ENCODE measurements at places on chromosomes 6 and 20.

DNA sequence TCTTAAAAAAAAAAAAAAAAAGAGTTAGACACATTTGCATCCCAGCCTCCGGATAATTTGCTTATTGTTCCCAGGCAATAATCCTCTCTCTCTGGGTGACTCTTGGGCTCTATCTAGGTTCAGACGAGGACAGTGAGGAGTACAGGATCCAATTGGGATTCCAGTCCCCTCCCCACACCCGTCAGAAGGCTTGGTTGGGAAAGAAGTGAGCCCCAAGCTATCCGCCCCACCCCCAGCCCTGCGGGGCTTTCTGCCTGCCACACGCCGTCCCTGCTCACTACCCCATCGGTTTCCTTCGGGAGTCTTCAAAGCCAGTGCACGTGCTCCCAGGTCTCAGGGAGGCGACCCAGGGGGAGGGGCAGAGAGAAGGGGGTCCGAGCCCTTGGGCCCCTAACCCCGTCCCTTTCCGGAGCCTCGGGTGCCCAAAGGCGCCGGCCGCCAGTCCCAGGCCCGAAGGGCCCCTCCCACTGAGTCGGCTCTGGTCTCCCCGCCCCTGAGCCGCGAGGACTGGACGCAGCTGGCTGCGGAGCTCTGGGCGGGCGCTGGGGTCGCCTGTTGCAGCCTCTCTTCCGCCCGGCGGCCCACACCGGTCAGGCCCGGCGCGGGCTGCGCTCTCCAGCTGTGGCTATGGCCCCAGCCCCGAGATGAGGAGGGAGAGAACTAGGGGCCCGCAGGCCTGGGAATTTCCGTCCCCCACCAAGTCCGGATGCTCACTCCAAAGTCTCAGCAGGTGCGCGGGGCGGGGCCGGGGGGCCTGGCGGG lies 2.5 kb downstream of the MYMX start:
- peak; percentile 33 for DNase-seq

DNA sequence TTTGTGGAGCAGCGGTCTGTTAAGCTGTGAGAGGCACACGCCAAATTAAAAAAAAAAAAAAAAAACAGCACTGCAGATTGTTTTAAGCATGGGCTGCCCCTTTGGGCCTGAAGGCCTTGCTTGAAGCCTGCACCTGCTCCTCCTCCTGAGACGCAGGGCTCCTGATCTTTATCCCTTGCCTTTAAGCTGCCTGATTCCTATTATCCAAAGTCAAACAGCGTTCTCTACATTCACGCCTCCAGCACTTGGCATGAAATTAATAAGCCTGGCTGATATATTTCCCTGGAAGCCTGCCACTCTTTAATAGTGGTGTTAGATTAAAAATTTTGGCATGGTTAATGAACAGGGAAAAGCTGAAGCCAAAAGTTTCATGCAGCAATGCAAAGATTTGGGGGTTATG lies 163.9 kb downstream of the FAXC start:
- DNase-seq: peak; percentile 59

DNA sequence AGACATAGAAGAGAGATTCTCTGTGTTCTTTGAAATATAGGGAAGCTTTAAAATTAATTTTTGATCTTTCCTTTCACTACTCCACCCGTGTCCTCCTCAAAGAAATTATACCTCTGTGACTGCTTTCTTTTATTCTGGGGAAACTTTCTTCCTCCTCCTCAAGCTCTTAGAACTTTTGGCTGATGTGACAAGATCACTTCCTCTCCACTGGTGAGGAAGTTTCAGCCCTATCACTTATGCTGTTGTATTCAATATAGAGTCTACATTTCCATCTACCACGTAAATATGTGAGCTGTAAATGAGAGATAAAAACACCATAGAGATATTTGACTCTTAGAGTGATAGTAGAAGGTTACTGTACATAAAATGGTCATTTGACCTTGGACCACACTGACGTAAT lies 141.9 kb upstream of the SASH1 start:
- no peak for DNase-seq

DNA sequence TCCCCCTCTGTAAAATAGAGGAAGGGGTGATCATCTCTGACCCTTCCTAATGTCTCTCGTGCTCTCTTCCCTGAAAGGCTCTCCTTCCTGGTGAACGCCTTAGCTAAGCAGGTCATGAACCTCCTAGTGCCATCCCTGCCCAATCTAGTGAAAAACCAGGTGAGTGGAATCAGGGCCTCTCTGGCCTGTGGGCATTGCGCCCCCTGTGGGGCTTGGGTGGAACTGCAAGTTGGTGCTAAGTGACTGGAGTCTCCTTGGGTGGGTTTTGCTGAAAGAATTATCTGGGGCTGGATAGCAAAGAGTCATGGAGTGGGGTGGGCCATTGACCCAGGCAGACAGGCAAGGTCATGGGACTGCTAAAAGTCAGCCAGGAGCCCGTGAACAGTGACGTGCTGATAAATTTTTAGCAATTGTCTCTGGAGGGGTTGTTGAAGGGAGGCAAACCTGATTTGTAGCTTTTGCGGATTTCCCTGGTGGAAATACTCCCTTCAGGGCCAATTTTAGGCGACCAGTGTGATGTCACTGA lies 8.9 kb downstream of the BPIFB1 start:
- DNase-seq: peak; percentile 30

DNA sequence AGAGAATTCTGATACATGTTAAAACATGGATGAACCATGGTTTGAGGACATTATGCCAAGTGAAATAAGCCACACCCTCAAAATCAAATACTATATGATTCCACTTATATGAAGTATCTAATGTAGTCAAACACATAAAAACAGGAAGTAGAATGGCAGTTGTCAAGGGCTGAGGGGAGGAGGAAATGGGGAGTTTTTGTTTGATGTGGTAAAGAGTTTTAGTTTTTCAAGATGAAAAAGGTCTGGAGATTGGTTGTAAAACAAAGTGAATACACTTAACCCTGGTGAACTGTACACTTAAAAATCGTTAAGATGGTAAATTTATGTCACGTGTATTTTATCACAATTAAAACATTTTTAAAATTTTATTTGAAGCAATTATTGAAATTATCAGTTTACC lies 127.4 kb upstream of the GRIK2 start:
- DNase-seq: no peak

DNA sequence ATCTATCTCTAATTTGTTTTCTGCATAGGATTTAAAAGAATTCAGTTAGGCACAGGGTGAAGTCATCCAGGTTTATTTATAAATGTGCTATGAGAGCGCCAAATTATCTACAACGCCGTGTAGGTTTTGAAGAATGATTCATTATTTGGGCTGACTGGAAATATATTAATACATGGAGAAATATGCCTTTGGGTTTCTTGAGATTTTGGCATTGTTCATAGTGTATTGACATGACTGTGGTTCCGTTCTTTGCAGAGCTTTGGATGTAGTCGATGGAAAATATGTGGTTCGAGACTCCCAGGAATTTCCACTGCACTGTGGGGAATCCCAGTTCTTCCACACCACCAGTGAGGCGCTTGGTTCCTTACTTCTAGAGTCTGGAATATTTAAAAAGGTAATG lies 90.9 kb downstream of the CRYBG1 start:
- DNase-seq: no peak

DNA sequence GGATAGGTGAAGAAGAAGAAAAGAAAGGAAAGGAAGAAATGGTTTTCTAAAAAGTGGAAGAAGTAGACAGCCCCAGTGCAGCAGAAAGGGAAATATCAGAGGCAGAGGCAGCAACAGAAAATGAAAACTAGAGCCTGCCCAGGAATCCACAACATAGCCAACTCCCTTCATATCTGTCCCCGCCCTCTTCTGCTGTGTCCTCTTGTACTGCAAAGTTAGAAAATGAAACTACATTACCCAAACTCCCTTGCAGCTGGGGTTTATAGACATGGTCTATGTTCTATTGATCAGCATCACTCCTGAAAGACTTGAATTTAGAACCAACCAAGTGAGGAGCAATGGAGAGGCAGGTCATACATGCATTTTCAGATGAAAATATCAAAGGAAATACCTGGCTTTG lies 200.5 kb upstream of the PHACTR1 start:
- no peak for DNase-seq

DNA sequence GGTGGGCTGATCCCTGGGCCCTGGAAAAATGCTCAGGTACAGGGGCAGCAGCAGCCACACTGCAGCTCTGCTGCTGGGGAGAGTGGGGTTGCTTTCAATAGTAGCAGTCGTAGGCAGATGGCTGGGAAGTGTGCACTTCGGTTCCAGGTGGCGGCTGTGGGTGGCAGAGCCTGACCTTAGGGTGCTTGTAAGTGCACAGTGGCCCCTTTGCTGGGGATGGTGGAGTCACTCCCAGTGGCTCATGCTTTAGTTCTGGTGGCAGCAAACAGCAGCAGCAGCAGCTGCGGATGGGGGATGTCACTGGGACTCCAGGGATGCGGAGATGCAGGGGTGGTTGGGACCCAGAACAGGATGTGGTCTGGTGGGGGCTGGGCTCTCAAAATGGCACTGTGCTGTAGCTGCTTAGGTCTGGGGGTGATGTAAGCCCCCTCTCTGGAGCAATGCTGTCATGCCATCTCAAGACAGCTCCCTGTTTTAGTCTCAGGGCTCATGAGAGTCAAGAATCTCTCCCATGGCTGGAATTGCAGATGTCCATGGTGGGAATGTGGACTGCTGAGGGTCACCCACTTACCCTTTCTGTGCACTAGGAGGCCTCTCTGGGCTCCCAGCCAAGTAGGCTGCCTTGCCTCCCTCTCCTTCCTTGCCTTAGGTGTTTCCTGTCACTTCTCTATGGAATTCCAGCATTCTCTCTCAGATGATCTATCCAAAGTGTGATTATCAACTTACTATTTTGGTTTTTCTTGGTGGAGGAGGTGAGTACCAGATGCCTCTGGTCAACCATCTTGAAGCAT lies 146.7 kb upstream of the SLC22A23 start:
- no peak for DNase-seq

DNA sequence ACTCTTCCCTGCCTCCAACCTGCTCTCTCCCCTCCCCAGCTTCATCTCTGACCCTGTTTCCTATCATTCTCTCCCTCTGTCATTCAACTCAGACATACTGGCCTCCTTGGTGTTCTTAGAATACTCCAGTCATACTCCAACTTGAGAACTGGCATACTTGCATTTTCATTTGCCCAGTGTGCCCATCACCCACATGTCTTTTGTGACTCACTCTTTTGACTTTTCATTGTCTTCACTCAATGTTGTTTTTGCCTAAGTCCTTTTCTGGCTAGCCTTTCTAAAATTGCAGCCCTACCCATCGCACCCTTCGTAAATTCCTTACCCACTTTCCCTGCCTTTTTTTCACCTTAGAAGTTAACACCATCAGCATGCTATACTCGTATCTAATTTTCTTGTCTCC lies 77.0 kb upstream of the CD2AP start:
- DNase-seq: no peak

DNA sequence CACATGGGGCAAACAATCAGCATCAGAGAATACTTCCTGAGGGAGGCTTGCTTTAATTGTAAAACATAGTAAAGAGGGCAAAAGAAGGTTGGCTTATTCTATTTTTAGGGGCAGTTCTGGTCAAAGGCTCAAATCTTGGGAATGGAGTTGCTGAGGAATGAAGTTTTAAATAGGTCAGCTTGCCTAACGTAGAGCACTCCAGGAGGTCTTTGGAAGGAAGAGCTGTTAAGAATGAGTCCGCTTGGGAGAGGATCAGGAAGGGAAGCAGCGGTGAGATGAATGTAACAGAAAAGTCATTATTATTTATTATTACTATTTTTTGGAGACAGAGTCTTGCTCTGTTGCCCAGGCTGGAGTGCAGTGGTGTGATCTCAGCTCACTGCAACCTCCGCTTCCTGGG lies 108.7 kb downstream of the ZFAND3 start:
- no peak for DNase-seq

- DNase-seq: no peak
Observed at GRCh38 chr20:43840382-43841070, 74.1 kb upstream of the TOX2 start.

GRCh38 chr20:8749986-8750385 lies 318.9 kb upstream of the PLCB4 start:
- DNase-seq: no peak

DNA sequence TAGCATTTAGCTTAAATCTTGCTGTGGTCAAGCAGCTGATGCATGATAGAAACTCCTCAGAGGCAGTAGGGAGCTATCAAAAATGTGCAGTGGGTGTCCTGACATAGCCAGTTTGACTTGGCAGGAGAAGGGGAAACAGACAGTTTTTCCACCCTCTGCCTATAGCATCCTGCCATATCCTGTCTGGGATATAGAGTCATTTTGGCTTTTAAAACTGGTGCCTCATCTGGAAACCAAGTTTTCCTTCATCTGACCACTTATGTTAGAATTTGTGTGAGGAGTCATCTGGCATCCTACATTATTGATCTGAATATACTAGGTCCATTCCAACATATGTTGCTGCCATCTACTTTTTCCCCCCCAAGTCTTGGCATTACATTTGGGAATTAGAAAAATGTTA lies 284.1 kb downstream of the CD109 start:
- DNase-seq: no peak

DNA sequence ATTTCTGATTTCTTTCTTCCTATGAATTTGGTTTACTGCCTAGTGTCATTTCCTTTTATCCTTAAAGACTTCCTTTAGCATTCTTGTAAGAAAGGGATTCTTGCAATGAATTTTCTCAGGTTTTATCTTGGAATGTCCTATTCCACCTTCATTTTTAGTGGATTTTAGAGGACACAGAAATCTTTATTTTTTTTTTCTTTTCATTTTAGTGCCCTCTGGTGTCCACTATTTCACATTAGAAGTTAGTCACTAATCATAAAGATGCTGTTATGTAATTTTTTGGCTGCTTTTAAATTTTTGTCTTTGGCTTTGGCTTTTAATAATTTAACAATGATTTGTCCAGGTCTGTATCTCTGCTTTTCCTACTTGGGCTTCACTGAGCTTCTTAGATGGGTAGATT lies 28.1 kb downstream of the LMBRD1 start:
- DNase-seq: no peak

GRCh38 chr6:113995634-113996033 lies 24.7 kb upstream of the HDAC2 start:
- no peak for DNase-seq

- DNase-seq: no peak
Observed at GRCh38 chr6:111653434-111653833, 47.8 kb upstream of the TRAF3IP2 start.

GRCh38 chr6:168166627-168167026 lies 87.6 kb upstream of the FRMD1 start:
- DNase-seq: no peak

DNA sequence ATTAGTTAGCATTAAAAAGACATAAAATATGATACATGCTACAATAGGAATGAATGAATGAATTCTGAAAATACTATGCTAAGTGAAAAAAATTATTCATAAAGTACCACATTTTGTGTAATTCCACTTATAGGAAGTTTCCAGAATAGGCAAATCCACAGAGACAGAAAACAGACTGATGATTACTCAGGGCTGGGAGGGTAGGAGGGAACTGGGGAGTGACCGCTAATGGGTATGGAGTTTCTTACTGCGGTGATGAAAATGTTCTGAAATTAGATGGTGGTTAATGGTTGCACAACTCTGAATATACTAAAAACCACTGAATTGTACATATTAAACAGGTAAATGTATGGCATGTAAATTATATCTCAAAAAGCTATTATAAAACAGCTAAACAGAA lies 22.6 kb downstream of the FERMT1 start:
- DNase-seq: no peak

Data from COR-L47 (cell line).